Stimulated activated CD4-positive, alpha-beta T cell treated with anti-CD3 and anti-CD28 coated beads, Interleukin-12 subunit alpha, Interleukin-12 subunit beta, amount 100 ng/mL, for 48 hours (primary cell): ENCODE measurements at places on chromosomes 3 and 15.
A peak's percentile ranks its signal among the peaks of the same experiment; 100 is the strongest.

GRCh38 chr15:48366584-48367312 lies 35.5 kb downstream of the DUT start:
- DNase-seq = no peak

DNA sequence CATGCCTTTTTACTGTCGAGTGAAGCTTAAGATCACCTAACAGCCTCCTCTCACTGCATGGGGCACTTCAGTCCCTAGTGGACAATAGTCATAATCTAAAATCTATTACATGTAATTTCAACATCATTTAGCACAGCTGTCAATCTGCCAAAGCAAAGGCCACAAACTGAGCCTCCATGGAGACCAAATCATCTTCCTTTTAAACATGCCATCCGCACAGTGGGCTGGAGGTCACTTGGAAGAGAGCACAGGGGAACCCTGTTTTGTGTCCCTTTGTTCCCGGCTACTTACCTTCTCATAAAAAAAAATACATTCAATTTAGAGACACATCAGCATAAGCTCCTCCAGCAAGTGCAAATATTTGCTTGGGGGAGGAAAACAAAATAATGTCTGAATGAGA lies 167.3 kb downstream of the SQOR start:
- DNase-seq = no peak

DNA sequence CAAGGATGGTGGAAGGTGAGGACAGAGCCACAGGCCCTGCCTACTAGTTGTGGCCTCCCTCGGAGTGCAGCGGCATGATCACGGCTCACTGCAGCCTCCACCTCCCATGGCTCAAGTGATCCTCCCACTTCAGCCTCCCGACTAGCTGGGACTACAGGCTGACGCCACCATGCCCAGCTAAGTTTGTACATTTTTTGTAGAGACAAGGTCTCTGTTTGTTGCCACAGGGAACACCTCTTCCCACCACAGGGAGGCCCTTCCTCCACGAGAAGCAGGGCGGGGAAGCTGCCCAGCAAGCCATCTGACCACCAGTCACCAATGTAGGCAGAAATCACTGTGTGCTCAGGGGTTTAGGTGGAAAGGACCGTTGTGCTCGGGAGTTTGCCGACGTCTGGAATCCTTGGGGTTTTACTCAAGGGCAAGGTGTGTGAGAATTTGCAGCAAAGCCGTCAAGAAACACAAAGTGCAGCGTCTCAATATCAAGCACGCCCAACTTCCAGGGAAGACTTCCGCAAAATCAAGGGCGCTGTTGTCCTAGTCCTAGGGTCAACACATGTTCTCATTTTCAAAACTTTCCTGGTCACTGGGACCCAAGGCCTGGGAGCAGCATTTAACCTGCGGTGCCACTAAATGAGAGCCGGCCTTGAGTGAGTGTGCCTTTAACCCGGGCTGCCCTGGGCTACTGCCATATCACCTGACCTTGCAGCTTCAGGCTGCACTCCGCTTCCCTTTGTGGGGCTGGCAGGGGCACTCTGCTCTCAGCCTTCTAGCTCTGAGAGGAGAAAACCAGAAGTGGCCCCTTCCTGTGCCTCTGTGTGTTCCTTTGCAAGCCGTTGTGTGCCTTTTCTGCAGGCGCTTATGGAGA lies 65.7 kb downstream of the SLC12A8 start:
- DNase-seq = no peak

DNA sequence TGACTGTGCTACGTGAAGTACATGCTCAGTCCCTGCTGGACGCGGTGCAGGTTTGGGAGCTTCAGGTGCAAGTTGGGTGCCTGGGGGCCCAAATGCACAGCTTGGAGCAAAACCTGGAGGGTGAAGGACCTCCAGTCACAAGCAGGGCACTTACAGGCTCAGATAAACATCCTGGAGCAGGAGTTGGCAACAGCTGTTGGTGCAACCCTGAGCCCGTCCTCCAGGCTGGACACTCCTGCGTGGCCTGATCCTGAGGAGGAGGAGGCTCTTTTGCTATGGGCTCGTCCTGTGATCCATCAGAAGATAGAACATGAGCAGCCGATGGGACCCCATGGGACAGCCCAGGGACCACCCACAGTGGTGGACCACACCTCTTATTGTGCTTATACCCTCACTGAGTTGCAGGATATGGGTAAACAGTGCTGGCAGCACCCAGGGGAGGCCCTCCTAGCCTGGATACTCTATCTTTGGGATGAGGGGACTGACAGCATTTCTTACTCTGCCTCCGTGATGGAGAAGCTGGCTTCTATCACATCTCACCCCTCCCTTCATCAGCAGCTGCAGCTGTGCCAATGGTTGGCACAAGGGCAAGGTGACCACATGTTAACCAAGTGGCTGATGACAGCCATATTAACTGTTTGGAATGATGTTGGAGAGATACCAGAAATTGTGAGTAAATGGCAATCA lies 301.6 kb downstream of the ZPLD1 start:
- DNase-seq = no peak

DNA sequence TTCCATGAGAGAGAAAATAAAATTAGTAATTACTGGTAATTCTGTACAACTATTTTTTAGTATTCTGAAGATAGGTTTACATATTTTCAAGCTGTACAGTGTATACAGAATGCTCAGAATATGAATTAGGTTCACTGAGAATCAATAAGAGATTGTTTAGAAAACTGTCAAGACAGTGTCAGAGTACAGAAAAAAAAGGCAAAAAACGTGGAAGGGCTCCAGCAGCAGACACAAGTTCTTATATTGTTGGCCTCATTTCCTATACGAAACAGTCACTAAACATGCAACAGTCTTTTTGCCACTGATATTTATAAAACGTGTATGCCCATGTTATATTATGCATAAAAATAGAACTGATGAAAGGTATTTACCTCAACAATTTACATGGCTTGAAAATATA lies 103.9 kb downstream of the ISL2 start:
- DNase-seq = no peak

DNA sequence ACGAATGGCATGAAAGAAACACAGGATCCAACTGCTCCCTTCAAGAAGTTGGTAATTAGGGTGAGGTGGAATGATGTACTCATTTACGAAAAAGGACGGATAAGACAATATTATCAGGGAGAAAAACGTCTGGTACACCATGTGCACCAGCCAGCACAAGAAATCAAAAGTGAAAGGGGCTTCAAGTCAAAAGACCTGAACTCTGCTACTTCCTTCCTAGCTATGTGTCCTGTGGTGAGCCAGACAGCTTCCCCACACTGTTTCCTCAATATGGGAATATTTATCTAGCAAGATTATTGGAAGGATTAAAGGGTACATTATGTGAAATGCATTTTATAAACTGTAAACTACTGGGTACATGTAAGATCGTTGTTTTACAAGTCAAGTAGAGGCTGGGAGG lies 33.9 kb downstream of the RAB27A start:
- no peak for DNase-seq

DNA sequence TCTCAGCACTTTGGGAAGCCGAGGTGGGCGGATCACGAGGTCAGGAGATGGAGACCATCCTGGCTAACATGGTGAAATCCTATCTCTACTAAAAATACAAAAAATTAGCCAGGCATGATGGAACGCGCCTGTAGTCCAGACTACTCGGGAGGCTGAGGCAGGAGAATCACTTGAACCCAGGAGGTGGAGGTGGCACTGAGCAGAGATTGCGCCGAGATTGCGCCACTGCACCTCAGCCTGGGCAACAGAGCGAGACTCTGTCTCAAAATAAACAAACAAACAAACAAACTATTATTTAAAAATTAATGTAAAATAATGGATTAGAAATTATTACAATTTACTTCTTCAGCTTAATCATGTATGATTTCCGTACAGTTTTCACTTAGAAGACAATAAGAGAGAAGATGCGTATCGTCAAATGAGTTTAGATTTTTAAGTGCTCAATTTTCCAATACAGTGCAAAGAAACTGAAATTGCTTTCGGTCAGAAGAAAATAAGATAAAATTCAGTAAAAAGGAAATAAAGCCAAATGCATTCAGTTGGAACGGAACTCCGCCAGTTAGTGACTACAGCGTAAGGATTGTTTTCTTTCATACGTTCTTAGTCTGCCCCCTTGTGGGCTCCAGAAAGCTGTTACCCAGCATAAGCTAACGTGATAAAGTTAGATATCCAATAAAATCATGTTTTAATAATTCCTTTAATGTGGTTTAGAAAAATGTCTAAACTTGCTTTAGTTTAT lies 24.8 kb downstream of the AADAC start:
- DNase-seq = peak; percentile 5

DNA sequence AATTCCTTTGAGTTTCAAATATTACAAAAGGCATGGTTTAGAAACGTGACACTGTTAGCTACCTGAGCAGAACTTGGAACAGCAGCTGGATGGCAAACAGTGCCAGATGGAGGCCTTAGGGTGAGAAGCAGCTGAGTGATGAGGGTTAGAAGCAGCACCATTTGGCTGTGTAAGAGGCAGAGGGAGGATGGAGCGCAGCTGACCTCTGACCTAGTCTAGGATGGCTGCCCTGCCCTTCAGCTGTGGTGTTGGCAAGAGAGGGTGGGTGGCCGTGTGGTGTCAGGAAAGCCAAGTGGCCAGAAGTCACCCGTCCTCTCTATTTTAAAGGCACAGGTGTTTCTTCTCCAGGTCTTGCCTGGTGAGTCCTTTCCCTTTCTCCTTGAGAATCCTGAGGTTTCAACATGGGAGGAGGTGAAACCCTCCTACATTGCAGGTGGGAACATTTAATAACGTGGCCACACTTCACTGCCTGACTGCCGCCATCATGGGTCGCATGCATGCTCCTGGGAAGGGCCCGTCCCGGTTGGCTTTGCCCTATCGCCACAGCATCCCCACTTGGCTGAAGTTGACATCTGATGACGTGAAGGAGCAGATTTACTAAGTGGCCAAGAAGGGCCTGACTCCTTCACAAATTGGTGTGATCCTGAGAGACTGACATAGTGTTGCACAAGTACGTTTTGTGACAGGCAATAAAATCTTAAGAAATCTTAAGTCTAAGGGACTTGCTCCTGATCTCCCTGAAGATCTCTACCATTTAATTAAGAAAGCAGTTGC lies 17.6 kb downstream of the BCL2L10 start:
- no peak for DNase-seq

GRCh38 chr3:138397983-138398382 lies 36.4 kb upstream of the ESYT3 start:
- DNase-seq = no peak

GRCh38 chr3:39168156-39168780 lies 14.9 kb upstream of the CSRNP1 start:
- no peak for DNase-seq

- no peak for DNase-seq
Measured at GRCh38 chr15:42145546-42146455, 10.6 kb downstream of the PLA2G4F start.

GRCh38 chr3:65979162-65979561 lies 59.6 kb downstream of the MAGI1 start:
- no peak for DNase-seq

DNA sequence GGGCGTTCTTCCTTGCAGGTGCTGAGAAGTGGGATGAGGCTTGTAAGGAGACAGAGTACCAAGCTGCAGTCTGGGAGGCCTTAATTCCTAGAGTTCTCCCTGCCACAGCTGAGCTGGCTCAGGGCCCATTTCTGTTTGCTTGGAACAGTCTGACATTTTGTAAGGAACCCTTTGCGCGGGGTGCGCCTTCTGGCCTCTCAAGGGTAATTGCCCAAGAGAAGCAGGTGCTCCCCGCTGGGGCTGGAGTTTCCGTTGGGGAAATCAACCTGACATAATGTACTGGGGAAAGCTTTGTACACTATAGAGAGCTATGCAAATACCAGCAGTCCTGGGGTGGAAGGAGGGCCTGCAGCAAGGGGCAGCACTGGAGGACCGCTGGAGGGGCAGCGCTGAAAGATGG lies 83.6 kb downstream of the HMG20A start:
- no peak for DNase-seq

DNA sequence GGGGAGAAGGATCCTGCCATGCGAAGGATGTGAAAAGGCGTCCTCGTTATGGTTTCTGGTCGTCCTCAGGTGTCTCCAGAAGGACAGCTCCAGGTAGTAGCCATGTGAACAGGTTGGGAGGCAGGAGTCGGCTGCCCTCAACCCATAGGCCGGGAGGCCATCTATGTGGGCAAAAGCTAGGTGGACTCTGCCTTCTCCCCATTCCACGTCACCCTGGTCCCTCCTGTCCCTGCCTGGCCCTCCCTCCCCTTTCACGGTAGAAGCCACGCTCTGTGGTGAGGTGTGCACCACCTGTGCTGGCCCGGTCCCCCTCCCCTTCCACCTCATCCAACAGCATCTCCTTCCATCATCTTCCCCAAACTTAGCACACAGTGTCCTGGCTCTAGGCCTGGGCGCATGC lies 16.3 kb downstream of the ITIH3 start:
- DNase-seq = no peak

DNA sequence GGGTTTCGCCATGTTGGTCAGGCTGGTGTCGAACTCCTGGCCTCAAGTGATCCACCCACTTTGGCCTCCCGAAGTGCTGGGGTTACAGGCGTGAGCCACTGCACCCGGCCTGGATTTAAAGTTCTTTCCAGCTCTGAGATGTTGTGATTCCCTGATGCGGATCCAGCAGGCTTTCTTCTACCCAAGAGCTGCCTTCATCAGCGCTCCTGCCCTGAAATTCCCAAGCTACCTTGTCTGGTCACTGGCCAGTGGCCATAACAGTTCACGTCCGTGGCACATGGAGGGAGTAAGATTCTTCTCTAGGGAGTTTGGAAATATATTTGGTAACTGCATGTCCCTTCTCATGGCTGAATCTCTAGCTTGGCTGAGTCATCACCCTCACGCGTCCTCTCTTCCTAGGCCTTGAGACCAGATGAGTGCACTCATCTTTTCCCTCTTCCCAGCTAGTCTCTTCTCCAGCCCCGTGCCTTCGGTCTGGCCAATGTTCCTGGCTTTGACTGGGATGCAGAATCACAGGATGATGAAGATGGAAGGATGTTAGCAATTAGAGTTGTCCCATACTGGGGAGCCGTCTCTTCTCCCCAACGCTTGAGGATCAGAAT lies 29.8 kb upstream of the APOD start:
- no peak for DNase-seq

DNA sequence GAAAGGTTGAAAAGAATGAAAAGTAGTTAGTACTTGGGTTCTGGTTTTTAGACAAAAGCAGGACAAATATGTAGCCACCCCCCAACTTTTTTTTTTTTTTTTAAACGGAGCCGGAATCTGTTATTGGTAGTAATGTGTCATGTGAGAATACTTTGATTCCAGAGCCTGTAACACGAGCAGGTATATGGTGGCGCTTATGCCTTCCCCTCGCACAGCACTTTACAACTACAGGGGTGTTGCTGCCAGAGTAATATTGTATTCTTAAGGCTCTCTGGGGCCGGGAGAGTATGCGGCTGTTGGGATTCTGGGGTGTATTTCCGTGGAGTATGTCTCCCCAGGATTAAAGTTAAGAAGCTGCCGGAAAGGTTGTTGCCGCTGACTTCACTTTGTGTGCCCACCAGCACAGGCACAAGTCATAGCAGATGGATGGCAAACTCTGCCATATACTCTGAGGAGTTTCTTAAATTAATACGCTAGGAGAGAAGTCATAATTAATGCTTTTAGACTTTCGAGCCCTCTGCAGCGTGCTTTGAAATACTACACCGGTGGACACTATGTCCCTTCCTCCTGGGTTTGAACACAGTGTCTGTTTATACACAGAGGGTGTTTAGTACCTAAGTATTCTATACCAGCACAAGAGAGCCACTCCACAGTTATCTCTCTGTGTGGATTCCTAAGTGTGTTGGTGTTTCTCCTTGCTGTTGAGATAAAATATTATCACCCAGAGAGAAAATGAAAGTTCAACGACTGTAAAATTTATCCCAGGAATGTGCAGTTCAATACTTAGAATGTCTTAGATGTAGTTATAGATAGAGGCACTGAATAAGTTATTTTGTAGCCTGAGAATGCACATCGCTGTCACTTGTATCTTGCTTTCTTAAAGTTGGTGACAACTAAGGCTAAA lies 1.4 kb downstream of the MBNL1 start:
- no peak for DNase-seq

- no peak for DNase-seq
Measured at GRCh38 chr3:110583373-110583935, 488.2 kb upstream of the NECTIN3 start.
